ENCODE measurements at places on chromosomes 7 and 10.

DNA sequence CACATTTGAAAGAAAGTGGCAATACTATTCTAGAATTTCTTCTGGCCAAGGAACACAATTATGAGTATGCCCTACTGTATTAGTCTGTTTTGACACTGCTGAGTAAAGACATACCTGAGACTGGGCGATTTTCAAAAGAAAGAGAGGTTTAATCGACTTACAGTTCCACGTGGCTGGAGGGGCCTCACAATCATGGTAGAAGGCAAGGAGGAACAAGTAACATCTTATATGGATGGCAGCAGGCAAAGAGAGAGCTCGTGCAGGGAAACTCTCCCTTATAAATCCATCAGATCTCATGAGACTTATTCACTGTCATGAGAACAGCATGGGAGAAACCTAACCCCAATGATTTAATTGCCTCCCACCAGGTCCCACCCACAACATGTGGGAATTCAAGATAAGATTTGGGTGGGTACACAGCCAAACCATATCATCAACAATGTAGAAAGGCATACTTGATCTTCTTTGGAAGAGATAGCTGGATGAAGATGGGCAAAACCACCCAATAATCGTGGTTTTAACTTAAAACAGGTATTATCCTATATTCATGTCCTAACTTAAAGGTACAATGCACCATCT, 113.9 kb downstream of the ETV1 start:
- DNase-seq: no peak

GRCh38 chr7:3461923-3462322, 160.9 kb downstream of the SDK1 start:
- no peak for DNase-seq

DNA sequence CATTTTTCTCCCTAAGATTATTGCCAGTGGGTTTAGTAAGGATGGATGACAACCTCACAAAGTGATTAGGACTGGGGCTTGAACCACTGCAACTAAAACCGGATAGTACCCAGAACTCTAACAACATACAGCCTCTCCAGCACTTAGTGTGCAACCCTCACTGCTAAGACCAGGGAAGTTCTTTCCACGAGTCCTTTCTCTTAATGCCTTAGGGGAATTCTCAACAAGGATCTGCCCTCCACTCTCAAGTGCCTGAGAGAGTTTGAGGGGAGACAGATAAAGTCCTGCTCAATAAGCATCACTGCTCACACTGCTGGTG, 104.6 kb downstream of the NRP1 start:
- no peak for DNase-seq

DNA sequence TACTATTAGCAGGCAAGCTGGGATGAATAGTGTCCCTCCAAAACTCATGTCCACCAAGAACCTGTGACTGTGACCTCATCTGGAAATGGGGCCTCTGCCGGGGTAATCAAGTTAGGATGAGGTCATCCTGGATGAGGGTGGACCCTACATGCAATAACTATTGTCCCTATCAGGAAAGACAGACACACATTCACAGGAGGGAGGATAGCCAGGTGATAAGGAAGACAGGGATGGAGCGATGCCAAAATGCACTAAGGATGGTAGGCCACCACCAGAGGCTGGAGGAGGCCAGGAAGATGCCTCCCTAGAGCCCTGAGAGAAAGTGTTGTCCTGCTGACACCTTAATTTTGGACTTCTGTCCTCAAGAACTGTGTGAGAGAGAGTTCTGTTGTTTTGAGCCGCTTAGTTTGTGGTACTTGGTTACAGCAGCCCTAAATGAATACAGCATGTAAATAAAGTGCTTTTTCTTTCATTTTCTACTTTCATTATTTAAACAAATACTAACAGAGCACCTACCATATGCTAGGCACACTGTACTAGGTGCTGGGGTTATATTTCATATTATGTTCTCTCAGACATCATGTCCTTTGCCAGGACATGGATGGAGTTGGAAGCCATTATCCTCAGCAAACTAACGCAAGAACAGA, 111.9 kb downstream of the USP6NL start:
- DNase-seq: no peak

- no peak for DNase-seq
These were observed 83.7 kb downstream of the JMJD1C start for GRCh38 chr10:63382066-63382465.

DNA sequence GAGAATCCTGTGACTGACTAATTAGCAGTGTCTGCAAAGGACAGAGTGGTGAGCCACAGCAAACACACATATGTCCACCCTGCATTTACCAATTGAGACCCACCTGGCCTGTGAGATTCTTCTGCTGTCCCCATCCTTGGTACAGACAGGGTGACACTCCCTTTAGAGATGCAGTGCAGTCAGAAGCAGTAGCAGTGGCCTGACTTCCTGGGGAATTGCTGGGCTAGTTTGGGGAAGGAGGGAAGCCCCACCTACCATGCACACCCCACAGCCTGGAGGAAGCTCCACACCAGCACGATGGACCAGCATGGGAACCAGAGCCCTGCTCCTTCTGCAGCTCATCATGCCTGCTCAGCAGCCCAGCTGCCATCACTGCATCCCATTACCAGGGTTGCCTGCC, 924.9 kb upstream of the ZNF722 start:
- DNase-seq: no peak

- DNase-seq: no peak
These were observed 130.6 kb upstream of the LSM8 start for GRCh38 chr7:118053353-118053752.

DNA sequence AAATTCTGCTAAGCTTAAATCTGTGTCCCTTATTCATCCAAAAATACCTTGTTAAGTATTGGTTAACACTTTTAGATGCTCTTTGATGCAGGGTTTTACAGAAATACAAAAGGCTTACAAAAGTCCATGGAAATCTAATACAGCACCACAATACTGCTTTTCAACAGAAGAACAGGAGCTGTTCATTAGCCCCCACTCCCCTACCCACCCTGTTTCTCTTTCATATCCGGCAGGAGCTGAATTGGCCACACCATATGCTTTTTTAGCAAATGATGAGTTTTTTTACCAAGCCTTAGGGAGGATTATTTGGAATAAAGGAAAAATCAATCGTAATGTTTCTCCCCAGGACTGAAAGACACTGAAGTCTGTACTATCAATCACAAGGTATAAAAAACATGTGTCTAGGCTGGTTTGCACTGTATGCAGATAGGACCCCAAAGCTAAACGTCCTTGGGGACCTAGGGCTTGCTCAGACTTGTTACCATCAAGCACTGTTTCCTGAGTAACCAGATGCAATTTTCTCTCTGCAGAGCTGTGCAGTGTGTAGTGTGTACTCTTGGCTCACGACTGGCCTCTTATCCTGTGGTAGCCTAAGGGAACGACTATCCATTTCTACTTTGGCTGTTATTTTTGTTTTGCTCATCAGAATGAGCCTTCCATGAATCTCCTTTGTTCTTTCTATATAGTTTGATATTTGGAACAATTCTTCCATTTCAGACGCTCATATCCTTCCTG, 143.3 kb upstream of the LRGUK start:
- no peak for DNase-seq

GRCh38 chr7:135238112-135238744, 4.6 kb downstream of the STRA8 start:
- no peak for DNase-seq

- no peak for DNase-seq
These were observed 30.8 kb upstream of the SMNDC1 start for GRCh38 chr10:110335314-110336064.

DNA sequence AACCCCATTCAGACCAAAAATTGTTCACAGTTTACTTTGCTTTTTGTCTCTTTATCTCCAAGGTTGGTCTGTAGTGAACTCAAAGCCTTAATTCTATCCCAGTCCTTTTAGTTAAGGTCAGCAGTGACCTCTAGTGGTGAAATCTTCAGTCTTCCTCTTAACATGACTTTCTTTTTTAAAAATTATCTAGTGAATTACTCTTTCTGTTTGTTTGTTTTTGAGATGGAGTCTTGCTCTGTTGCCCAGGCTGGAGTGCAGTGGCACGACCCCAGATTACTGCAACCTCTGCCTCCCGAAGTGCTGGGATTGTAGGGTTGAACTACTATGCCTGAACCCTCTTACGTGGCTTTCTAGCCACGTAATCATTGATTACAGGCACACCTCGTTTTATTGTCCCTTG, 25.0 kb downstream of the ZNF487 start:
- DNase-seq: no peak

DNA sequence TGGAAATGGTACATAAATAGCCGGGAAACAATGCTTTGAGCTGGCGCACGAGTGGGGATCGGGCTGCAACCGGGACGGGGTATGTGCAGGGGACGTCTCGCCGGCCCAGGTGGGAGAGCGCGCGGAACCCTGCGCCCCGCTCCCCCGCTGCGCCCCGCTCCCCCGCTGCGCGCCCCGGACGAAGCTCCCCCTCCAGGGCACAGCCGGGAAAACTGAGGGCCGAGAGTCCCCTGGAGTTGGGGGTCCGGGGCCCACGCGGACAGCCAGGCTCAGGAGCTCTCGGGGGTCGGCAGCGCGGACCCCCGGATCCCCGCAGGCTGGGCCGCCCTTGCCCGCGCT, 514 bp downstream of the RADIL start:
- no peak for DNase-seq

DNA sequence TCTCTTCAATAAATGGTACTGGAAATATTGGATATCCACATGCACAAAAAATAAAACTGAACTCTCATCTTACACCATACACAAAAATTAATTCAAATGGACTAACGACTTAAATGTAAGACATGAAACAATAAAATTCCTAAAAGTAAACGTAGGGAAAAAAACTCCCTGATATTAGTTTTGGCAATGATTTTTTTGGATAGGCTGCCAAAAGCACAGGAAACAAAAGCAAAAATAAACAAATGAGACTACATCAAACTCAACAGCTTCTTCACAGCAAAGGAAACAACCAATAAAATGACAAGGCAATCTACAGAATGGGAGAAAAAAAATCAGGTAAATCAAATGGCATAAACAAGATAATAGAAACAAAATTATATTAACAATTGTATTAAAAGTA, 65.7 kb downstream of the ORC5 start:
- no peak for DNase-seq

DNA sequence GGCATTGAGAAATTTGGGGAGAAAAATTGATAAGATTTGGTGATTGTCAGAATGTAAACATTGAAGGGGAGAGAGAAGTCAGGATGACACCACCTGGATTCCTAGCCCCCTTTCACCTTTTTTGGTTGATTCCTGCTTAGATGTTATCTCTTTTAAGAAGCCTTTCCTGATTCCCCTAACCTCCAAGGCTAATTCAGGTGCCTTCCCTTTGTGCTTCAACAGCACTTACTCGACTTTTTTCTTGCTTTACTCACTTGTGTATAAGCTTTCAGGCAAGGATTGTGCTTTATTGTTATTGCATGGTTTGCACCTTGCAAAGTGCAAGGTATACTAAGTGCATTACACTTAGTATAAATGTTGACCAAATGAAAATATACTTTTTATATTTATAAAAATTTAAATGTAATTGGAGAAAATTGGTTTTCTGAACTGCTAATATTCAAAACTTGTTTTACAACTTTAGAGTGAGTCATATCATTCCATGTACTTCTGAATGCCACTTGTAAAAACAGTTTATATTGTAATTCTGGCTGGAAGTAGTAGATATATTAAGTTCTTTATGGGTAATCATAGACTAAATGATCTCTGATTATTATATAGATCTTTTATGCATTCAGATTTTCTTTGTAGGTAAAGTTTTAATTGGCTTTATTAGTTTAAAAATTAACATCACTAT, 13.2 kb downstream of the SHOC2 start:
- no peak for DNase-seq
